Fibroblast of the aortic adventitia (primary cell): ENCODE measurements at places on chromosomes 1 and 21. TPM values are rescaled to one million over a fixed set of nuclear protein-coding genes. Genes with fewer than 3 reads are reported as not detected.

The SV2A gene
- total RNA-seq, result 17.4 and 25.0 TPM in 2 replicates

The GBP1 gene
- 16.7 and 49.2 TPM in 2 replicates for total RNA-seq

The SPRR2A gene
- not detected in 2 replicates for total RNA-seq

The B4GALT2 gene
- 19.7 and 99.1 TPM in 2 replicates for total RNA-seq

The CFAP141 gene
- total RNA-seq, result not detected in 2 replicates

The FAM131C gene
- 0.08 and 0.63 TPM in 2 replicates for total RNA-seq

The ATP1A4 gene
- total RNA-seq, result not detected in 2 replicates

The KPRP gene
- not detected in 2 replicates for total RNA-seq

The B3GALT2 gene
- 0.18 and 1.2 TPM in 2 replicates for total RNA-seq

The IGSF5 gene
- total RNA-seq, result 0.09 TPM in 1 of 2 replicates, not detected in the other

The NR5A2 gene
- 0.25 and 11.5 TPM in 2 replicates for total RNA-seq

The SLC30A1 gene
- total RNA-seq, result 37.2 and 47.4 TPM in 2 replicates

DNA sequence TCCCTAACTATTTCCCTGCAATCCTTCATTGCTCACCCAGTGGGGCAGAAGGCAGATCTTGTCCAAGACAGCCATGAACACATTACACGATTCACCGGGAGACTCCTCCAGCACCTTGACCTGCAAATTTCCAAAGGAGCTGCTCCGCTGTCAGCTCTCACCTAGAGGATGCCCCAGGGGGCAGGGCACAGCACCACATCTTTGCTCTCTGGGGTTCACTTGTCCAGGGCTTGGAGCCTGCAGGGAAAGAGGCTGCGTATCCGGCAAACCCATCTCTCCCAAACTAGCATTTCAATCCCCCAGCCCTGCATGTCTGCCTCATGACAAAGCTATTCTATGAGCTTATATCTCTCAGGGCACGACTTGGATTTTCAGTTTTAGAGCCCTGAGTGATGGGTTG, 35.1 kb upstream of the OLIG2 start:
- DNase-seq, result no peak

DNA sequence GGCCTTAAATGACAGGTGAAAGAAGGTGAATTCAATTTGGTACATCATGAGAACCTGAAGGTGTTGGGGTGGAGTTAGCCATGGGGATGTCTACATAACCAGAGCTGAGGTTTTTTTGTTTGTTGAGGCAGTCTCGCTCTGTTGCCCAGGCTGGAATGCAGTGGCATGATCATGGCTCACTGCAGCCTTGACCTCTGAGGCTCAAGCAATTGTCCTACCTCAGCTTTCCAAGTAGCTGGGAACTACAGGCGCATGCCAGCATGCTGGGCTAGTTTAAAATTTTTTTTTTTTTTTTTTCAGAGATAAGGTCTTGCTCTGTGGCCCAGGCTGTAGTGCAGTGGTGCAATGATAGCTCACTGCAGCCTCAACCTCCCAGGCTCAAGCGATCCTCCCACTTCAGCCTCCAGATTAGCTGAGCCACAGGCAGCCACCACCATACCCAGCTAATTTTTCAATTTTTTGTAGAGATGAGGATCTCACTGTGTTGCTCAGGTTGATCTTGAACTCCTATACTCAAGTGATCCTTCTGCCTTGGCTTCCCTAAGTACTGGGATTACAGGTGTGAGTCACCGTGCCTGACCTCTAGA, 1.9 kb upstream of the MPZ start:
- no peak for DNase-seq

DNA sequence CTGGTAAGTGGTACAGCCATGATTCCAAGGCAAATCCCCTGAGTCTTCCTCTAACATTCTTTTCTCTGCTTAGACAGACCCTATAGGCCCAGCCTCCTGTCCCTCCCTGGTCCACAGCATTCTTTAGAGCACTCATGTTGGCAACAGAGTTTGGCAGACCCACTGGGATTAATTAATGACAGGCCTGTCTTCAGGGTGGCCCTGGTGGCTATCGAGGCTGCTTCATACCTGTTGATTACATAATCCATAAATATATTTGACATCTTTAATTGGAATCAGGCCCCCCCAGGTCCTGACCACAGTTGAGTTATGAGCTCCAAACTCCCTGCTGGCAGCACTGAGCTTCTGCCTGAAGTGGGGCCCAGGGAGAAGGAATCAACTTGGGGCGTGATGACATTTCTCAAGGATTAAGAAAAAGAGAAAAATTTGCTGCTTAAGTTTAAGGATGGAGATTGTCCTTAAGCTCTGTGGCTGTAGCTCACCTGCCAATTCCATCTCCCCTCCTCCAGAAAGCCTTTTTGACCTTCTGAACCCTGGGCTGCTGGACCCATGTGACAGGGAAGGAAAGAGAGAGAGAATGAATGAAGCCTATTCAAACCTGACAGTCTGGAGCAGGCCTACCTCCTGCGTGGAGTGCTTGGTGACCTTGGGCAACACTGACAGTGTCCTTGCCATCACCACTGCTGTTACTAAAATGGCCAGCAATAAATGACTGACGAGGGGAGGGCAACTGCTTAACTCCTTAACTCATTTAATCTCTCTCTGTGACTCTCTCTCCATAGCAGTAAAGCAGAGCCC, 156.6 kb downstream of the TRABD2B start:
- no peak for DNase-seq

GRCh38 chr1:197092491-197093023, 25.5 kb upstream of the F13B start:
- DNase-seq, result no peak

DNA sequence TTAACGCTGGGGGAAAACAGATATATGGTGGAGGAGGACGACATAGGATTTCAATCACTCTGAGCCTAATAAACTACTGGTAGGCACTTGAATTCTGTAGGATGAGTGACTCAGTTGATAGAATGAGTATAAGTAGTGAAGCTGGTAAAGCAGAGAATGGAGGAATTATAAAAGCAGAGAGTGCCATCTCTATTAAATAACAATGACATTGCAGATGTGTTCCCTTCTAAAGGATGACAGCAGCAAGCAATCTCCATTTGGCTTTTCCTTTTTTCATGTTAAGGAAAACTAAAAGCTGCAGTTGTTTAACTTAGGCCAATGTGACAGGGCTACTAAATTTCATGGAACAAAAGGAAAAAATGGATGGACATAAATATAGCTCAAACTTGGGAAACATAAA, 17.5 kb downstream of the ZBTB8OS start:
- DNase-seq, result no peak

GRCh38 chr1:201126832-201127754, at the start of gene ASCL5:
Gene ASCL5, minus strand, starts transcription at chr1:201127184. Its CDS starts 11,812 bp downstream, at chr1:201115372.
- peak; percentile 21 for DNase-seq

DNA sequence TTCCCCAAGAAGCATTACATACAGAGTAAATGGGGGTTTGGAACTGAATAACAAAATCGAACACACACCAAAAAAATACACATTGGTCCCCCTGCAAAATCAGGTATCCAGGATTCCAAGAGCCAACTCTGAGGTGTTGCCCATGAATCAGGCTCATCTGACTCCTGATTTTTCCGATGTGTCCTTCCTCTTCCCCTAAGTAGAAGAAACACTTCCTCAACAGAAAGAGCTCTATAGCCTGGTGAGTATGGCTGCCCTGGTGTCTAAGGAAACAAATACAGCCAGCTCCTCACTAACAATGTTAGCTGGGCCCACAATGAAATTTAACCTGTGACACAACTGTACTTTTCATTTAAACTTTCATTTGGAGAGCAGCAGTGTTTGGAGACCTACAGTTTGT, 33.6 kb downstream of the ERI3 start:
- no peak for DNase-seq

DNA sequence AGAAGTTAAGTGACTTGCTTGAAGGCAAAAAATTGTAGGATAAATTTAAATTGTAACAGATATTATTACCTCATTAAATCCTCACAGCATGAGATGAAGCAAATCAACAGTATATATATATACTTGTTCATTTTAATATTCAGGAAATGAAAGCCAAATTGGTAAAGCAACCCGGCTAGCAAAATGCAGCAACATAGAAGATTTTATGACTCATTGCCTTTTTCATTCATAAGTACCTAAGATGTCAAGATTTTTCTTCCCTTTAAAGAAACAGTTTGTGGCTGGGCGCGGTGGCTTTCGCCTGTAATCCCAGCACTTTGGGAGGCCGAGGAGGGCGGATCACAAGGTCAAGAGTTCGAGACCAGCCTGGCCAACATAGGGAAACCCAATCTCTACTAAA, 190.5 kb upstream of the NRIP1 start:
- DNase-seq, result no peak

DNA sequence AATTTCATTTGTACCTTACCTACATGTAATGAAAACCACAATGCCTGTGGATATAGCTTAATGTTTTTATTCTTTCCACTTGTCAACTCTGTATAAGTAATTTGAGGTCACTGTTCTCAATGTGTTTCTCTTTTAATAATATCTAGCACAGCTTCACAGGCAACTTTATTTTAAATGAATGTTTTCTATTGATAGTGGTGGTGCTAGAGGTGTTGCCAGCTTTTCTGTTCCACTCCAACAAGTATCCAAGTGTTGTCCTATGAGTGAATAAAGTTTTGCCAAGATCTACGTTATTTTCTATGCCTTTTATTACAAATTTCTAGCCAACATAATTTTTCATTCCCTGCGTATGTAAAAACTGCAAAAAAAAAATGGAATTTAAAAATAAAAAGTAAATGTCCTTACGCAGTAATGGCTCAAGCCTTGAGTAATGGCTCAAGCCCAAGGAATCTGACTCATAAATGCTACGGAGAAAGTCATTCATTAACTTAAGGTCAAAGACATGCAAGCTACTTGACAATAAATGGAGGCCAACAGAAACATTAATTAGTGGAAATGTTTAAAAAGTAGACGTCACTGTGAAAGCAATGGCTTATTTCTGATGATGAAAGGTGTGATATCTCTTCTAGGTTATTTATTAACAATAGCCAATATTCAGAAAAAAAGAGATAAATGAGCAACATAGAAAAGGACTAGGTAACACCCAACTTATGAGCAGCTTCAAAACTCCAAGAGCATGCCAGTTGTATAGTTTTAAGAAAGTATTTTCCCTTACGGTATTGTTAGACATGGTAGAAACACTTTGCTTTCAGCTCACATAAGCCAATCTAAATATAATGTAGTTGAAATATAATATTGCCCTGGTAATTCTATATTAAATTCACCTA, 71.4 kb downstream of the SLC44A5 start:
- peak; percentile 67 for DNase-seq

DNA sequence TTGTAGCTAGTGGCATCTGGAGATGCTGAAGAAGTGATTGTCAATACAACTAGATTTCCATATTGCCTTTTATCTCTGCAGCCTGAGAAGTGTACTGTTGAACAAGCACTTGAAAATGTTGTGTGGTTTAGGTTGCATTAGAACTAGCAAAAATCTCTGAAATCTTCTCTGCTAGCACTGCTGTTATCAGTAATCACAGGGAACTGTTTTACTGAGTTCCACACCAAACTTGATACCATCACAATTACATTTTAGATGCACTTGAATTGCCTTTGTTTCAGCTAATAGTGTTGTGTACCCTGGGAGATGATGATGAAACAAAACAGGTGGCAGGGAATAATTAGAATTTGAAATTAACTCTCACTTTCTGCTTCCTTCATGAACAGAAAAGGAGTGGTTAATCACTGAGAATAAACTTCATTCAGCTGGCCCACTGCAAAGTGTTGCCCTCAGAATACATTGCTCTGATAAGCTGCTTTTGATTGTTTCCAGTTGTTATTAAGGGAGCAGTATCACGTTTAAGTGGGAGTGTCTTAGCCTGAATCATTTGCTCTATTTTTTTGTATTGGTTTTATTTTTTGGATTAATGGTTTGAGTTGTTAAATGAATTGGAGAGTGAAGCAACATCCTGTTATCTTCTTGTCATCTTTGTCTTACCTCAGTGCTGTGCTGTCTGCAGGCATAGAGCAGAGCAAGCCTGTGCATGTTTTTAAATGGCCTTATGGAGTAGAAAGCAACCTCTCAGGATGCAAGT, 13.0 kb downstream of the FAM20B start:
- peak; percentile 43 for DNase-seq

DNA sequence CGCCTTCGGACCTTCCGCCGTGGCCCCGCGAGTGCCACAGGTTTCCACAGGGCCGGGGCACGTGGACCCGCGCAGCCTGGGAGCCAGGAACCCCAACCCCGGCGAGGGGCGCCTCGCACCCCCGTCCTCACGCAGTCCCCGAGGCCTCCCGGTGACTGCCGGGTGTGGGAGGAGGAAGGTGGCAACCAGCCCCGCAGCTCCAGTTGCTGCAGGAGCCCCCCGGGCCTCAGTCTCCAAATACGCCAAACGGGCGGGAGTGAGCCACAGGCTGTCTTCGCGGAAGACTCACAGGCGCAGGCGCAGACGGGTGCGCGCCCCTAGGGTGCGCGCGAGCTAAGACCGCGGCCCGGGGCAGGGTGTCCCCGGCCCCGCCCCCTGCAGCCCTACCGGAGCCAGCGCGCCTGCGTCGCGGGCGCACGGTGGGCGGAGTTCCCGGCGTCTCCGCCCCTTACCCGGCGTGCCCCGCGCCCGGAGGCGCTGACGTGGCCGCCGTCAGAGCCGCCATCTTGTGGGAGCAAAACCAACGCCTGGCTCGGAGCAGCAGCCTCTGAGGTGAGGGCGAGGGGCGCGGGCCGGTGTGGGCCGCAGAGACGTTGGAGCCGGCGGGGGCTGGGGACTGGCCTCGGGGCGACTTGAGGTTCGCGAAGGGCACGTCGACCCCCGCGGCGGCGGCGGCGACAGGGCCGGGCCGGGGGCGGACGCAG, at the start of gene ARF1:
ARF1 (plus strand) TSS at position 495 of the 704 bp plus-strand sequence. CDS start 14,407 bp downstream, outside the sequence.
- DNase-seq, result peak; percentile 89

- DNase-seq, result peak; percentile 65
Measured at GRCh38 chr1:222792744-222793143, 22.1 kb upstream of the DISP1 start.
